H54 (cell line): ENCODE measurements at places on chromosomes 6 and 20.

GRCh38 chr20:1894471-1894950 lies 696 bp upstream of the SIRPA start:
- peak; percentile 59 for DNase-seq

GRCh38 chr6:48472091-48472490 lies 361.1 kb upstream of the PTCHD4 start:
- no peak for DNase-seq

GRCh38 chr6:110703010-110703905 lies 112.0 kb downstream of the CDK19 start:
- DNase-seq, result no peak

DNA sequence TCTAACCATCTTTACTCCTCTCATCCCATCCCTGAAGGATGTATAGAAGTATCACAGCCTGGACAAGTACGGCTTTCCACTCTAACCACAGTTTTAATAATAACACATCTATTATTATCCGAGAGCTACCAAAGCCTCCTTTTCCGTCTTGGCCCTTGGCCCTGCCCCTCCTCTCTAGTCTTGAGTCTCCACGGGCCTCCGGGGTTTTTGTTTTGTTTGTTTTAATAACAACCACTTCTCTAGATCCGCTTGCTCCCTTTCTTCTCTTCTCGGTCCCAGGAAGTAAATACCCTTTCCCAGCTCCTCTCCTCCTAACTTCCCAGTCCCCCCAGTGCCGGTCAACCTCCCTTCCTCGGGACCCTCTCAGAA lies 661 bp downstream of the LCA5 start:
- DNase-seq, result no peak

DNA sequence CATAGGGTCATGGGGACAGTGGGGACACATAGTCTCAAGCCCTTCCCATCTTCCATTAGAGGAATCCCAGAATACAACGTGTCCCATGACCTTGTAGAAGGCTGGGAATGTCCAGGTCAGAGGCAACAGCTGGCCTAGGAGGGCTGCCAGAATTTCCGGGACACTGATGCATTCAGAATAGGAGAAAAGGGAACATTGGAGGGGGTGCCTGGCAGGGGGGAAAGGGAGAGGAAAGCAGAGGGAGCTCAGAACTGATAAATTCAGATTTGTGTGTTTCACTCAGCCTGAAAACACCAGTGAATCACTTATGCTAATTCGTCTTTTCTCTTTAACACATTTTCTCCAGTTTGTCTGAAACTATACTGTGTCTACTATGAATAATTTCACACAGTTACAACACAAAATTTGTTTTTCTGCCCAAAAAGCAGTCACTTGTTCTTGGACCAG lies 35.5 kb upstream of the BMP2 start:
- no peak for DNase-seq

DNA sequence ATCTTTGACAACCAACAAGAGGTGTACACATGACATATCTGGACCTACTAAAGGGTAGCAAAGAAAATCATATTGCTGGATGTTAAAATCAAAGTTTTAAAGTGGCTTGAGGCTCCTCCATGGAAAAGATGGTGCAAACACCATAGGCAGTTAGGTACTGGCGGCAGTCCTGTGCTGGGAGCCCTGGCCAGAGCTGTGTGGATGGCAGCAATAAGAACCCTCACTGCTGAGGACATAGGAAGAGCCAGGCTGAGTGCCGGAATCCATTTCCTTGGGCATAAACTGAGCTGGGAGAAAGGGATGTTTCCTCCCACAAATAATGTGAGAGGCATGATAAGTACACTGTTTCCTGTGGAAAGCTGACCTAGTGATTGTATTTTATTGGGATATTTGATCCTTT lies 89.9 kb downstream of the ARID1B start:
- no peak for DNase-seq

GRCh38 chr6:148657048-148657447 lies 89.8 kb upstream of the UST start:
- no peak for DNase-seq

DNA sequence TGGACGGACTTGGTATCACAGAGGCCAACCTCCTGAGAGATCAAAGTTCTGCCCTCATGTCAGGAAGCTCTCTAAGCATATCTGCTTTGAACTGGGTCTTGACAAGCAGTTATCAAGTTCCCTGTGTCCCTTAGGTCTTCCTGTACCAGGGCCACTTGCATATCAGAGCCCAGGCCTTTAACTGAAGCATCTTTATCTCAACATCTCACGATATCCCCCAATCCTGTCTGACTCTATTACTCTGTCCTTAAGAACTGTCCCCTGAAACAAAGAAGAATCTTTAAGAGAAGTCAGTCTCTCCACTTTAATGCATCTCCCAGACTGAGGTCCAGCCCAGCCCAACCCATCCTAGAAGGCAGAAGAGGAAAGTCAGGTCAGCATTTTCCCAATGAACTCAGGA lies 8.2 kb downstream of the MAS1L start:
- no peak for DNase-seq
